Stimulated activated CD4-positive, alpha-beta T cell treated with anti-CD3 and anti-CD28 coated beads, Interleukin-15, amount 100 ng/mL, for 48 hours (primary cell): ENCODE measurements at places on chromosomes 4 and X.

- DNase-seq: no peak
These were observed 102.5 kb downstream of the FNIP2 start for GRCh38 chr4:158871335-158871724.

DNA sequence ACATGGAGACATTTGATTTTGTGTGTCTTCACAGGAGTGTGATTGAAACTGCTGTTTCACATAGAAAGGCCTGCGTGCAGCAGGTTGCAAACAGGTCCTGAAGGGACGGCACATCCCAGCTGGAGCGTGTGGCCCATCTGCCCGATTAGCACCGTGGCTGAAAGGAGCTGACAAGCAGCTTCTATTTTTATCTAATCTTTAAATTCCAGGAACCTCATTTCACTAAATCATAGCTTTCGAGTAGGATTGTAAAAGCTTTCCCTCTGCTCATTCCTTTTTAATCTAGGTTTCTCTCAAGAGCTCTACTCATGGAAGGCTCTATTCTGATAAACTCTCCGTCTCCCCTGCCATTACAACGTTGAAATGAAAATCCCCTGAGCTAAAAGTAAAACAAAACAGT lies 106.8 kb downstream of the FSTL5 start:
- DNase-seq: no peak

DNA sequence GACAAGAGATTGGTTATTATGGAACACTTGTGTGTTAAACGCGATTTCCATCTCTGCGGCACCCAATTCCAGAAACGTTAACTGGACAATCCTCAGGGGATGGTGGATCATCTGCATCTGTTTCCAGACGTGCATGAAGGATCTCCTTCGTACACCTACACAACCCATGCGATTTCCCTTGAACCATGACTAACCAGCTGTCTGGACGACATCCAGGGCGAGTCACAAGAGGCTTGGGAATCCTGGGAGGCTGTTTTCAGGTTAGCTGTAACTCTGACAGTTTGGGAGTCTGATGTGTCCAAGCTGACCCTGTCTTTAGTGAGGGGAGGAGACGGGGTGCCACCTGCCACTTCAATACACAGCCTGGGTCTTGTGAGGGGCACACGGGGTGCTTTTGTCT lies 84.5 kb downstream of the GATB start:
- DNase-seq: no peak

GRCh38 chr4:55018978-55019377 lies 106.4 kb downstream of the KDR start:
- DNase-seq: no peak
